Activated CD4-positive, alpha-beta T cell treated with anti-CD3 and anti-CD28 coated beads, Interleukin-2, Interleukin-4, amounts not matched to agents 100 ng/mL and 50 ng/mL, durations not matched to agents 16 hours and 8 hours (primary cell): ENCODE measurements at places on chromosomes 2 and 18.
A peak's percentile ranks its signal among the peaks of the same experiment; 100 is the strongest.

DNA sequence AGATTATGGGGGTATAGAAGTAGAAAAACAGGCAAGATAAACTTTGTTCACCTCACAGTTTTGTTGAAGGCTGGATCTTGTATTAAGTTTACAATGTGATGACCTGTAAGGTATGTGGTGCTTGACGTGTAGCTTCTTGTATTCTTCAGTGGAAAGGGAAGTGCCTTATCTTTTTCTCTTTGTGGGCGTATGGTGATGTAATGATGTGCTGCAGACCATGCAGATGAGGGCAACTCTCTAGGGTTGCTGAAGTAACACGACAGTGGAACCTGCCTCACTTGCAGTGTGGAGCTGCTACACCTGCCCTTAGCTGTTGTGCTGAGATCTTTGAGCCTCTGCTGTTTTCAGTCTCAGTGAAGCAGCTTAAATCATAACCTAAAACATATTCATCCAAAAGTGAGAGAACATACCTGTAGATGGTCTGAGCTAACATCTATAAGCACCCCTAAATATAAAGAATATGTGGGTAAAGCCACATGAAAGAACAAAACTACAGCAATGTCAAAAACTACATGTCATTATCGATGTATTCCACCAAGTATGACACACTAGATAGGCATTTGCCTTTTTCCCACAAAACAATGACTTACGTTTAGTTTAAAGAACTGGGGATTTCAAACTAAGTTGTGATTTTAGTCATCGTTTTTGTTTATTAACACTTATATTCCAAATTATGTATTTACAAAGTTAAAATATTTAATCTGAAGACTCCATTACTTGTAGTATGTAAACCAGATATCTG, 1144.1 kb downstream of the CNTNAP5 start:
- no peak for DNase-seq

DNA sequence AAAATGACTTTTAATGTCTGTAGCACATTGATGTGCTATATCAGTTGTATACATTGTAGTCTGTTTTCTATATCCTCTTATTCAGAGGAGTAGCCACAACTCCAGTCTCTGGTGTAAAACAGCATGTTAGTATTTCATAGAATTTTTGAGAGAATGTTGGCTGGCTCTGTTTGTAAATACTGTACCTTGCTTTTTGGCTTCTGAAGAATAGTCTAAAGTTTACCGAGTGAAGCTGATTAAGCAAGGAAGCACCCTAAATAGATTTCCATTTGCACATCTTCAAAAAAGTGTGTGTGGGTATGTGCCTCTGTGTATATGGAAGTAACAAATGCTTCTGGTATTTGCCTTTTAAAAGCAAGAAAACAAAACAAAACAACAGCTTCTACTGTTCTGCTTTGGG, 50.5 kb downstream of the MAP4K4 start:
- no peak for DNase-seq

GRCh38 chr2:236295481-236295880, 31.3 kb upstream of the ASB18 start:
- no peak for DNase-seq

DNA sequence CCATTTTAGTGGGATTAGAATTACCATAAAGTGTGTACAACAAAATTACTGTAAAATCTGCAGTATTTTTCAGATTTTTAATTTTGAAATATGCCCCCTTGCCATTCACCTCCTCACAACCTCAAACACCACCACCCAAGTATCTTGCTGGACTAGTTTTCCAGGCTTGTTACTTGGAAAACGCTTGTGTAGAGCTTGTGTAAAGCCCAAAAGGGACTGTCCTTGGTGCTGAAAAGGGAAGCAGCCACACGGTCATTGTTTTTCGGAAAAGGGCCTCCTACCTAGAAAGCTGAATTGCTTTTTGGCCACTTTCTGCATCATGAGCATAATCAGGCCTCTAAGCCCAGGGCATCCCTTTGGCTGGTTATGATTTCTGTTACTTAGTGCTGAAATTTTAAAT, 563.4 kb downstream of the LRRTM4 start:
- DNase-seq: no peak

DNA sequence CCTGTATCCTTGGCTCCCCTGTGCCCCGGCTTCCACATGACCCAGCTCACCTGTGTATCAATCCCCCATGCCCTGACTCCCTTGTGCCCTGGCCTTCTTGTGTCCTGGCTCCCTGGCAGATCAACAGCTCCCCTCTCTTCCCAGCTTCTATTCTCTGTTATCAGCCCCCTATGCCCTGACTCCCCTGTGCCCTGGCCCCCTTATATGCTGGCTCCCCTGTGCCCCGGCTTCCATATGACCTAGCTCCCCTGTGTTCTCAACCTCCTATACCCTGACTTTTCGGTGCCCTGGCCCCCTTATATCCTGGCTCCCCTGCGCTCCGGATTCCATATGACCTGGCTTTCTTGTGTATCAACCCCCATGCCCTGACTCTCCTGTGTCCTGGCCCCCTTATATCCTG, 209.2 kb downstream of the LOXHD1 start:
- no peak for DNase-seq

DNA sequence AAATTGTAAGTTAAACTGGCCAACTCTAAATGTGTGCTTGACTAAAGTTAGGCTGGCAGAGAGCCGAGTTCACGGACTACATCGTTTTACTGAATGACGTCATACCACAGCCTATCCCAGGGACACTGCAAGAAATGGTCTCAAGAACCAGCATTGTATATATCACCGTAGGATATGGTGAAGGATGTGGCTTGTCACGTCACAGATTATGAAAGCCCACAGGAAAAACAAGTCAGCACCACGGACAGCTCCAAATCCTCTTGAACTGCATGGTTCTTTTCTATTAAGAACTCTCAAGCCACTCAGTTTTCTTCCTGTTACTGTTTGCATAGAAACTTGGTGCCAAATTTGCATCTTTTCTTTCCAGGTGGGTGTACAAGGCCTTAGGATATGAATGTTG, 85.1 kb upstream of the ACAA2 start:
- peak; percentile 57 for DNase-seq

GRCh38 chr2:144711630-144712549, 192.0 kb upstream of the ZEB2 start:
- DNase-seq: no peak

DNA sequence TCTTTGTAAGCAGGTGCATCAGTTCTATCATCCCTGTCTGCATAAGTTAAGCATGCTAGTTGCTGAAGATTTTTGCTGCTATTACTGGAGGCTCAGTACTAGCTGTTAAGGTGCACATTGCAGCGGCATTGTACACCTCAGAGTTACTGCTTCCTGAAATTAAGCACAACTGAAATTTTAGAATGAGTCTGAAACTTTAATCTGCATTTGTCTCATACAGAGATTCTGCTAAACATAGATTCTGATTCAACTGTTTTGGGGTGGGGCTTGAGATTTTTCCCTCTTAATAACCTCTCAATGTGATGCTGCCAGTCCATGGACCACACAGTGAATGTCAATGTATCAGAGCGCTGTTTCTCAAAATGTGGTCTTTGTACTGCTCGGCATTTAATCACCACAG, 585.7 kb upstream of the GCFC2 start:
- no peak for DNase-seq

DNA sequence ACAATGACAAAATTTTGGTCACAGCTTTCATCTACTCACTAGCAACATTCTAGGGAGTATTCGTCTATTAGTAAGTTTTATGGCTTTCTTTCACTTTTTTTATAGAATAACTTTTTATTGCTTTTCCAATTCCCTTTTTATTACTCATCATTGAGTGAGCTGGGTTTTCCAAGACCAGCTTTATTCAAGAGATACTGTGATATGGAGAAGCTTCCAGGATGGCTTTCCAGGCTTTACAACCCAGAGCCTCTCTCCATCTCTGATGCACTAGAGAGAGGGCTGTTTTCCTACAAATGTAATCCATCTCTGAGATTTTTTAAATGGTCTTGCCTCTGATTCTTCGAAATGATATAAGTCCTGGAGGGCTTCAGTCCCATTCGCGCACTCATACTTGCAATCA, 118.3 kb downstream of the LDLRAD4 start:
- no peak for DNase-seq

- DNase-seq: no peak
These were observed 654 bp upstream of the ASB1 start for GRCh38 chr2:238425979-238426567.
